ENCODE measurements at places on chromosomes 4 and X. TPM values are rescaled to one million over a fixed set of nuclear protein-coding genes. Genes with fewer than 3 reads are reported as not detected.
A peak's percentile ranks its signal among the peaks of the same experiment; 100 is the strongest.

Gene LRP2BP
- 0.44 TPM for total RNA-seq

Gene POU4F2
- total RNA-seq: not detected

Gene DNAJB14
- 8.8 TPM for total RNA-seq

Gene PPP3CA
- total RNA-seq: 15.5 TPM

Gene UGT2B11
- not detected for total RNA-seq

Gene SUPT20HL1
- total RNA-seq: not detected

Gene ZFYVE28
- 6.3 TPM for total RNA-seq

DNA sequence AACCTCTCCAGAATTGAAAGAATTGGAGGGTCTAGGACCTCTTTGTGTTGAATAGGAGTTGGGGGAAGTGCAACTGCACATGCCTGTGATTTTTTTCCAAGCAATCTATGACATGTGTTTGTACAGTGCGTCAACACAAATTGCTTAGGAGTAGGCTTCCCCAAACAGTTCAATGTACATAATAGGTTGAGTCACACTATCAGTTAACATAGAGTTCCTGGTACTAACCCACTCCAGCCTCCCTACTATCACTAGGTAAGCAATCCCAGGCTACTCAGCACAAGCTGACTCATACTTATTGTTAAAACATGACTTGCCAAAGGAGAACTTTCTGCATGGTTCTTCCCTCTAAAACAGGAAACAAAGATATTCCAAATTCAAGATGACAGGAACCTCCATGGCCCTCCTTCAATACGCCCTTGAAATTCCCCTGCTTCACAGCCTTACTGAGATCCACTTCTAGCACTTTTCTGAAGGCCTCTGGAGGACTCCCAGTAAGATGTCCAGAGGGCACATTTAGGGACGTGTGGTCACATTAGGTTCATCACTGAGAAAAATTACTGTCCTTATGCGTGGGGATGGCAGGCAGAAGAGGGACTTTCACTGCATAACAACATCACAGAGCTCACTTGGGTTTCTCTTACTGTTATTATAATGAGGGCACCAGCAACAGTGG is 8.4 kb upstream of the VSIG1 start:
- peaks cover 53% of the 10 kb centered on the region for H3K4me1 ChIP-seq
- peak; percentile 95 for DNase-seq
- H3K4me3 ChIP-seq: no peak overlapping the region

GRCh38 chr4:137635108-137635507 is 102.8 kb upstream of the PCDH18 start:
- no peak overlapping the region for H3K4me3 ChIP-seq
- no peak overlapping the region for H3K27ac ChIP-seq
- DNase-seq: peak; percentile 26
- no peaks in the 10 kb centered on the region for H3K27me3 ChIP-seq
- no peaks in the 10 kb centered on the region for H3K4me1 ChIP-seq

- H3K4me1 ChIP-seq: peaks cover 41% of the 10 kb centered on the region
- peaks cover 20% of the 10 kb centered on the region for H3K36me3 ChIP-seq
- H3K27me3 ChIP-seq: no peaks in the 10 kb centered on the region
- peak overlapping the region; percentile 78 for H3K27ac ChIP-seq
- H3K4me3 ChIP-seq: peak overlapping the region; percentile 72
These were observed 2.0 kb downstream of the TMEM165 start for GRCh38 chr4:55397520-55398321.

GRCh38 chrX:63784902-63785707 is at the start of gene ARHGEF9:
Gene ARHGEF9 (minus strand): TSS chrX:63785214. CDS start chrX:63785145, 69 bp downstream.
- H3K27me3 ChIP-seq: no peaks in the 10 kb centered on the region
- H3K4me1 ChIP-seq: no peaks in the 10 kb centered on the region
- H3K27ac ChIP-seq: no peak within 1 kb of the TSS
- H3K36me3 ChIP-seq: no peaks in the 10 kb centered on the region
- no peak for DNase-seq
- no peak within 1 kb of the TSS for H3K4me3 ChIP-seq

- no peak overlapping the region for H3K27ac ChIP-seq
- H3K27me3 ChIP-seq: no peaks in the 10 kb centered on the region
- DNase-seq: peak; percentile 3
- H3K4me3 ChIP-seq: no peak overlapping the region
- no peaks in the 10 kb centered on the region for H3K36me3 ChIP-seq
These were observed 14.0 kb downstream of the SOD3 start for GRCh38 chr4:24809376-24809775.

- no peak overlapping the region for H3K4me3 ChIP-seq
- H3K36me3 ChIP-seq: no peaks in the 10 kb centered on the region
These were observed 665.5 kb downstream of the CCSER1 start for GRCh38 chr4:90792696-90793095.

GRCh38 chr4:1291996-1292702 is 2.5 kb downstream of the MAEA start:
- H3K27me3 ChIP-seq: no peaks in the 10 kb centered on the region
- peak overlapping the region; percentile 97 for H3K4me3 ChIP-seq
- H3K36me3 ChIP-seq: no peaks in the 10 kb centered on the region

DNA sequence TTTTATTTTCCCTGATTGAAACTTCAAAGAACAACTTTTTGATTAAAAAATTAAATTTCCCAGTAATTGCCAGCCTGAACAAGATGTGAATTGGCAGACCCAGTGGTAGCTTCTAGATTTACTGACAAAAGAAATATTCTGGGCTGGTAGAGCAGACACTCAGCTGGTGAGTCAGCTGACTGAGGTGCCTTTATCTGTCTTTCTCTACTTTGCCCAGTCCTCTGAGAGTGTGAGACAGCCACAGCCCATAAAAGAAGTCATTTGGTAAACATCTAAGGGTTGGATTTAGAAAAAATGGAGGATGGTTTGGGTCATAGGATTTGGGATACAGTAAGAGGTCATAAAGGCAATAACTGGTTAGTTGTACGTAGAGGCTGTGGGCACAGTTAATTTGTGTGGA is 54.5 kb downstream of the CCSER1 start:
- no peak overlapping the region for H3K27ac ChIP-seq
- H3K36me3 ChIP-seq: no peaks in the 10 kb centered on the region
- H3K4me1 ChIP-seq: peaks cover 18% of the 10 kb centered on the region
- no peaks in the 10 kb centered on the region for H3K27me3 ChIP-seq
- H3K4me3 ChIP-seq: no peak overlapping the region
- peak; percentile 53 for DNase-seq

DNA sequence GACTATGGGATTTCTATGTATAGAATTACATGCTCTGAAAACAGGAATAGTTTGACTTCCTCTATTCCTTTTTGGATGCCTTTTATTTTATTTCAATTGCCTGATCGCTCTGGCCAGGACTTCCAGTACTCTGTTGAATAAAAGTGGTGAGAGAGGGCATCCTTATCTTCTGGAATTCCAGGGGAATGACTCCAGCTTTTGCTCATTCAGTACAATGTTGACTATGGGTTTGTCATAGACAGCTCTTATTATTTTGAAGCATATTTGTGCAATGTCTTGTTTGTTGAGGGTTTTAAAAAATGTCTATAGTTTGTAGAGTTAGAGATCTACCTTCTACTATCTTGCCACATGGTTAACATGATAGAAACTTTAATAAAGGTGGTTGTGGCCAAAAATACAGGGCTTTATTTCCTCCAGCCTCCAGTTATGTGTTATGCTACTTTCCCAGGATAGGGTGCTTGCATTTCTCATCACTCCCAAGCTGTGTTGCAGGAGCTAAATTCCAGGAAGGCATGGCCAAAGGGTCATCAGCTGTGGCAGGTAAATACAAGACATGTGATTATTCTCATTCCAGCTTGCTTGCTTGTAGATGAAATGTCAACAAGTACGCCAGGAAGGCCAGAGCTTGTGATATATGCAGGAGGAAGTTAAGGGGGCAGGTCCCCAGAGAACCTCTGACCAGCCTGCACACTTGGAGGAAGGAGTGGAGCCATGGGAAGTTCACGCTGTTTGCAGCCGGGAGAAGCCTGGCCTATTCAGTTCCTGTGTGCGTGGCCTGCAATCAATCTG is 142.4 kb upstream of the CPXCR1 start:
- H3K4me1 ChIP-seq: peaks cover 30% of the 10 kb centered on the region
- H3K4me3 ChIP-seq: peak overlapping the region; percentile 41
- DNase-seq: peak; percentile 77
- H3K27ac ChIP-seq: peak overlapping the region; percentile 97

GRCh38 chr4:41204400-41204978 is 9.9 kb downstream of the APBB2 start:
- H3K36me3 ChIP-seq: no peaks in the 10 kb centered on the region
- peaks cover 16% of the 10 kb centered on the region for H3K4me1 ChIP-seq
- H3K27ac ChIP-seq: no peak overlapping the region
- no peak overlapping the region for H3K4me3 ChIP-seq
- DNase-seq: peak; percentile 68
- no peaks in the 10 kb centered on the region for H3K27me3 ChIP-seq

DNA sequence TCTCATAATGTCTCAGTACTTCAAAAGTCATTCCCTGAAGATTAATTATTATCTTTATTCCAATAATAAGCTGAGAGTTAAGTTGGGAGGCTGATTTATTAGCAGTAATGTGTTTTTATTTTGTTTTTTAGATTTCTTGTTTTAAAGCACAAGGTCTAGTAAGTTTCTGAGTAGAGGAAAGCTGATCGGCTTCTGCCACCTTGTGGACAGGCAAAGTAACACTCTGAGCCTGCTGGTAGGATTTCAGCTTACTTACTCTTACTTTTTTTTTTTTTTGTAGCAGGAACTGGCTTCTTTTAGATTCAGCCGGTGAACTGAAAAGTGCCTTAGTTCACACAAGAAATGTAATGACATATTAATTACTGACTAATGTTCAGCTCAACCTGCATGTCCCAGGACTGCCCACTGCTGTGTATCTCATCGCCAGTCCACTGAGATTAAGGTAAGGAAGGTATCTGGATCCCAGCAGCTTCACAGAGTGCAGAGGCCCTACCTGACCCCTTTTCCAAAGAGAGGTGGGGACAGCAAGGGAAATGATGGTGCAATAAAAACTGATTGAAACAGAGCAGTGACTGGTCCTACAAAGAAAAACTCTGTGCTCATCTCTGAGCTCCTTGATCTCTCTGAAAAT is 126.5 kb downstream of the ADGRA3 start:
- H3K4me1 ChIP-seq: peaks cover 29% of the 10 kb centered on the region
- peak; percentile 67 for DNase-seq
- H3K4me3 ChIP-seq: no peak overlapping the region
- H3K27ac ChIP-seq: no peak overlapping the region
- peaks cover 3% of the 10 kb centered on the region for H3K36me3 ChIP-seq

- H3K36me3 ChIP-seq: no peaks in the 10 kb centered on the region
- H3K4me3 ChIP-seq: no peak overlapping the region
- no peaks in the 10 kb centered on the region for H3K4me1 ChIP-seq
- DNase-seq: no peak
- no peaks in the 10 kb centered on the region for H3K27me3 ChIP-seq
- no peak overlapping the region for H3K27ac ChIP-seq
These were observed 153.3 kb downstream of the PRDM5 start for GRCh38 chr4:120769227-120769626.

GRCh38 chrX:18676050-18676449 is 4.1 kb upstream of the RS1 start:
- peaks cover 4% of the 10 kb centered on the region for H3K4me1 ChIP-seq
- H3K27ac ChIP-seq: no peak overlapping the region
- no peaks in the 10 kb centered on the region for H3K36me3 ChIP-seq
- H3K27me3 ChIP-seq: no peaks in the 10 kb centered on the region

GRCh38 chr4:7630568-7631287 is 196.0 kb upstream of the PSAPL1 start:
- H3K36me3 ChIP-seq: no peaks in the 10 kb centered on the region
- no peaks in the 10 kb centered on the region for H3K27me3 ChIP-seq
- peak; percentile 94 for DNase-seq
- H3K4me3 ChIP-seq: peak overlapping the region; percentile 55
- peaks cover 22% of the 10 kb centered on the region for H3K4me1 ChIP-seq

DNA sequence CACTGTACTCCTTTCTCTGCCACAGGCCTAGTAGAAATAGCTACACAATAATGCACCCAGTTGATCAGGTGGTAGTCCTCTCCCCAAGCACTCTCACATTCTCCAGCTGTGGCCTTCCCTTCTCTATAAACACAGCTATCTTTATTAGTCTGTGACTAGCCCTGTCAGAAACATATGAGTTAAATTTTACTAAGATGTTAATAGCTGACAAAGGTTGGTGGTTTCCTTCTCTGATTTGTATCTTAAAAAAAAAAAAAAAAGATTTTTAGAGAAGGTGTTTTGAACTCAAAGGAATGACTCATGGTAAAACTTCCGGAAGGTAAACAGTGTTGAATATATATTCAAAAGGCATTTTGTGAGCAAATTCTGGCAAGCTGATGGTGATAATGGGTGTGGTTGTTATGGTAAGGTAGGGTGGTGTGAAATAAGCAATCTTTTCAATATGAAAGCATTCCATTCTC is 327.4 kb downstream of the PPP3CA start:
- peak; percentile 70 for DNase-seq
- H3K27ac ChIP-seq: peak overlapping the region; percentile 83
- H3K4me1 ChIP-seq: peaks cover 29% of the 10 kb centered on the region
- H3K27me3 ChIP-seq: no peaks in the 10 kb centered on the region
- no peak overlapping the region for H3K4me3 ChIP-seq
- H3K36me3 ChIP-seq: no peaks in the 10 kb centered on the region

DNA sequence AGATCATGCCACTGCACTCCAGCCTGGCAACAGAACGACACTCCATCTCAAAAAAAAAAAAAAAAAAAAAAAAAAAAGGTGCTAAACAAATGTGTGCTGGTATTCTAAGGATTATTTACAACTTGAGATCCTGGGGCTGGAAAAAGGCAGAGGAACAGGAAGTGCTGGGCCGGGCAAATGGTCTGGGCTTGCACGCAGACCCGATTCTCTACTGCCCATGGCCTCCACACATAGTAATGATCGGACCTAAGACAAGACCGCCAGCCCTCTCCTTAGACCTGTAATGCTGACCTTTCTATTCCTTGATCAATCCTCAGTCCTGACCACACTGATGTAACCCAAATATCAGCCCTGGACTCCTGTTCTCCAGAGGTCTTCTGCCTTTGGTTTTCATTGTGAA is 67.8 kb downstream of the EFNB1 start:
- peaks cover 11% of the 10 kb centered on the region for H3K4me1 ChIP-seq
- no peak for DNase-seq
- no peak overlapping the region for H3K4me3 ChIP-seq
- no peaks in the 10 kb centered on the region for H3K36me3 ChIP-seq
- H3K27me3 ChIP-seq: no peaks in the 10 kb centered on the region

DNA sequence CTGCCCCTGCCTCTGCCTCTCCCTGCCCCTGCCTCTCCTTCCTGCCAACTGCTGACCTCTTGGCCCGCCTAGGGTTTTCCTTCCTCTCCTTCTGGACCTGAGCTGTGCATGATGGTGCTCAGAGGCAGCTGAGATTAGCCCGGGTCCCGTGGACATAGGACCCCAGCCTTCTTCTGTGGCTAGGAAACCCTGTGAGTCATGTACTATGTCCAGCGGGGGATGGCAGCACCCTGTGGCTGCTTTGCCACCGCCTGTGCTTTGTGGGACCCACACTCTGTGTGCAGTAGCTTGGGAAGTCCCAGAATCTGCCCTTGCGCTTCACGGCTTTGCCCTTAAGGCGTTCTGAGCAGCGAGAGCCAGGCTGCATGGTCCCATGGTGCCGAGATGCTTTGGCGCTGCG is 105.5 kb upstream of the PSAPL1 start:
- peak; percentile 21 for DNase-seq
- no peaks in the 10 kb centered on the region for H3K27me3 ChIP-seq
- H3K4me3 ChIP-seq: no peak overlapping the region
- H3K4me1 ChIP-seq: peaks cover 5% of the 10 kb centered on the region
- H3K27ac ChIP-seq: peak overlapping the region; percentile 26
